ENCODE measurements at places on chromosomes 3 and 15. TPM values are rescaled to one million over a fixed set of nuclear protein-coding genes. Genes with fewer than 3 reads are reported as not detected.

The ARPIN gene
- 12.4 TPM for total RNA-seq

The RGMA gene
- total RNA-seq = not detected

The ALCAM gene
- 38.8 TPM for total RNA-seq

The DLL4 gene
- total RNA-seq = 99.3 TPM

The ECE2 gene
- not detected for total RNA-seq

The PBRM1 gene
- 47.9 TPM for total RNA-seq

The TNNC1 gene
- total RNA-seq = not detected

The CACNA1D gene
- total RNA-seq = 0.09 TPM

The FBXO45 gene
- 21.7 TPM for total RNA-seq

The C3orf22 gene
- total RNA-seq = not detected

The LTF gene
- total RNA-seq = 0.26 TPM

The PPP4R2 gene
- total RNA-seq = 86.5 TPM

The LIPC gene
- 1.1 TPM for total RNA-seq

The CPNE9 gene
- not detected for total RNA-seq

The LRRC31 gene
- not detected for total RNA-seq

The SEMA3B gene
- total RNA-seq = 0.54 TPM

The FOXB1 gene
- total RNA-seq = not detected

The SYNPR gene
- not detected for total RNA-seq

The PATL2 gene
- total RNA-seq = 0.09 TPM

The GATM gene
- 0.43 TPM for total RNA-seq

The LSAMP gene
- total RNA-seq = not detected

The WNT7A gene
- total RNA-seq = not detected

The KIAA1143 gene
- 24.6 TPM for total RNA-seq

The SRGAP3 gene
- 0.33 TPM for total RNA-seq

The HYAL3 gene
- total RNA-seq = 19.0 TPM

The TIMP4 gene
- total RNA-seq = 0.26 TPM

The REC114 gene
- total RNA-seq = not detected

The ADIPOQ gene
- not detected for total RNA-seq

The CHL1 gene
- not detected for total RNA-seq

The CPLX3 gene
- not detected for total RNA-seq

The ANKRD34C gene
- not detected for total RNA-seq

The GOLGA8S gene
- total RNA-seq = under 0.01 TPM

The TUSC7 gene
- not detected for total RNA-seq

The FGF7 gene
- total RNA-seq = 0.17 TPM

The KBTBD13 gene
- not detected for total RNA-seq

The PPARG gene
- total RNA-seq = 47.9 TPM

The IP6K1 gene
- 55.3 TPM for total RNA-seq

The TNFSF10 gene
- 101 TPM for total RNA-seq

The ZNF385D gene
- 0.86 TPM for total RNA-seq

The MST1R gene
- 0.52 TPM for total RNA-seq

The TERC gene
- 47.0 TPM for total RNA-seq

The CCR9 gene
- total RNA-seq = not detected

The XCR1 gene
- total RNA-seq = not detected

The RAB5A gene
- 76.1 TPM for total RNA-seq

The GOLGA6L4 gene
- 1.1 TPM for total RNA-seq

The ZIC1 gene
- not detected for total RNA-seq

The CD96 gene
- total RNA-seq = not detected

The RPL14 gene
- 534 TPM for total RNA-seq

The SH3GL3 gene
- total RNA-seq = not detected

All from dermis lymphatic vessel endothelial cell (primary cell).